Posterior vena cava (tissue), 2 donors: ENCODE measurements at places on chromosomes 5 and 9.
A peak's percentile ranks its signal among the peaks of the same experiment; 100 is the strongest.

- DNase-seq = no peak
Measured at GRCh38 chr9:97591535-97591934, 41.6 kb downstream of the TSTD2 start.

- no peak for DNase-seq
Measured at GRCh38 chr5:50855001-50855400, 188.6 kb downstream of the PARP8 start.

GRCh38 chr9:128007566-128008138, 26.9 kb upstream of the EEIG1 start:
- peak; percentile 83 for DNase-seq

DNA sequence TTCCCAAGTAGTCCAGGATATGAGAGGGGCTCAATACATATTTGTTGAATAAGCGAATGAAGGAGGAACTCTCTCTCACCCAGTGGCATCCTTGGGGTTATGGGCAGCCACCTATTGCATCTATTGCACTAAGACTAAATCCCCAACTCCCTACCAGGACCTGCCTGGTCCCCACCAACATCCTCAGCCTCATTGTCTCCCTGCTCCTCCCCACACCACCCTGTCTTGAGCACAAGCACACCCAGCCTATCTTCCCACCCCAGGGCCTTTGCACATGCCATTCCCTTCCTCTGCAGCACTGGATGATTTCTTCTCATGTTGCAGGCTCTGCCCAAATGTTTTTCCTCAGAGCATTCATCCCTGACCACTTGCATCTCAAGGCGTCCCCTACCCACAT, 133.8 kb downstream of the BARX1 start:
- no peak for DNase-seq

DNA sequence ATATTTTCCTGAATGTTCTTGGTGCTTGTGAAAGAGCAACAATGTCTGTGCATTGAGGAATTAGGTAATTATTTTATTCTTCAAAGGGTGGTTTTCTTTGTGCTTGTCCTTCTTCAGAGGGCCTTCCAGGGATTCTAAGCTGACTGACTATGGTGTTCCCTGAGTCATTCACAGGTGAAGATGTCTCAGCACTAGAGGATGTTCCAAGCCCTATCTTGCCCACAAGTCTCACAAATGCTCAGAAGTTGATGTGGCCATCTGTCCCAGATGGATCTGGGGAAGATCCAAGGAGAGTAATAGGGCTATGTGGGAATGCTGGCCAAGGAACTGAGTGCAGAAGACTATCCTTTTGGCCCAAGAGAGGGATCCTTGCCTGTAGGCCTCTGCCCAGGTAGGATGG, 120.9 kb downstream of the ADAMTSL1 start:
- DNase-seq = no peak

GRCh38 chr5:84260140-84260539, 124.5 kb downstream of the EDIL3 start:
- no peak for DNase-seq

DNA sequence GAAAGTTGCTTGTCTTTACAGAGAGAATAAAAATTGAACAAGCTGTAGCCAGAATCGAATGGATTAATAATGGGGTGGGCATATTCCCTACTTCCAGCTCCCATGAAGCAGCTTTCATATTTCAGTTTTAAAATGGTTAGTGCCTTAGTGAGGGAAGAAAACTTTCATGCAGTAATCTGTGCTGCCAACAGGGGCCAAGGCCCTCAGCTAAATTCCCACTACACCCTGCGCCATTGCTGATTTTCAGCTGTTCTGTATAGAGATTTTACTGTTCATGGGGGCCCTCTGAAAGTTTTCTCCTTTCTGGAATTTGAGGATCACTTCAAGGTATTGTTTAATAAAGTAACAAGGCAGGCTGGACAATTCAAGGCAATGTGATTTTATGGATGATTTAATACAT, 58.2 kb downstream of the CAST start:
- no peak for DNase-seq

GRCh38 chr5:150143350-150144245, 12.0 kb downstream of the PDGFRB start:
- peak; percentile 95 for DNase-seq

GRCh38 chr9:87276851-87277261, 220.8 kb upstream of the DAPK1 start:
- no peak for DNase-seq

GRCh38 chr5:78903353-78903752, 81.8 kb downstream of the ARSB start:
- no peak for DNase-seq

DNA sequence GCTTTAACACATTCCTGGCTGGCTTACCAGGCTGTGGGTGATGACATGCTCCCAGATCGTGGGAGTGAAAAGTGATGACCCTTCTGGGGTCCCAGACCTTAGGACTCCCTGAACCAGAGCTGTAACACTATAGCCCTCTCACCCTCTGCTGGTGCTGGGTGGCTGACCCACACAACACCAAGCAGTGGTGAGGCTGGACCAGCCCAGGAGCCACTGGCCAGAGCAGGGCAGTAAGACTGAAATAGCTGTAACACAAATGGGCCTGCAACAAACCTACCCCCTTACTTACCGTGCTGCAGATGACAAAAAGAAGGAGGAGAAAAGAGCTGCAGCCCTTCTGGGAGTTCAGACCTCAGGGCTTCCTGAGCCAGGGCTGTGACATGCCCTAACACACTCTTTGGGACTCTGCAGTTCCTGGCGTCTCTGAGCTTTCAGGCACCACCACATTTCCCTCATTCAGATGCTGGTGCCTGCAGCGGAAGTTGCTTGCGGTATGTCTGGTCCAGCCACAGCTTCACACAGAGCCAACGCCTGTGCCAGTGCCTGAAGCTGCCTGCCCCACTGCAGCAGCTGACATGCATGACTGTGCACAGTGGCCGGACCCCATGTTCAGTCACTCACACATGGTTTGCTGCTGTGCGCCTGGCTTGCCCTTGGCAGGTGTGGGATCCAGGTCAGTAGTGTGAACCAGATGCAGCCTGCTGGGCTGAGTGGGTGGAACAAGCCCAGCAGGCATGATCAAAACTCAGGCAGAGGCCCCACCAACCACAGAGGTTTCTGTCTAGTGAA, 1247.4 kb downstream of the EFNA5 start:
- peak; percentile 79 for DNase-seq

DNA sequence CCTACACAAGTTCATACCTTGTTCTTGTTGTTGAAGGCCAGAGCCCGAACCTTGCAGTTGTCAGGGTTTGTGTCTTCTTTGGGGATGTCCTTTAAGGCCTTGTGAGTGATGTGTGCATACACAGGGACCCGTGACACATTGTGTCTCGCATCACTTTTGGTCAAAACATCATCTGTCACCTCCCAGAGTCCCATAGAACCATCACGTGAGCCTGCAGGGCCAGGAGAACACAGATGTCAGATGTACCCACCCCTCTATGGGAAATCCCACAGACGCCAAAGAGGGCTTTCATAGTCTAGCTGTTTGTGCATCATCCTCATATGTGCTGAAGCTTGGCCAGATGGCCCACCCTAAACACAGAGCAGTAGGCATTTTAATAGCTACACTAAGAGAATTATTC, 28.2 kb downstream of the DCAF12 start:
- DNase-seq = no peak

DNA sequence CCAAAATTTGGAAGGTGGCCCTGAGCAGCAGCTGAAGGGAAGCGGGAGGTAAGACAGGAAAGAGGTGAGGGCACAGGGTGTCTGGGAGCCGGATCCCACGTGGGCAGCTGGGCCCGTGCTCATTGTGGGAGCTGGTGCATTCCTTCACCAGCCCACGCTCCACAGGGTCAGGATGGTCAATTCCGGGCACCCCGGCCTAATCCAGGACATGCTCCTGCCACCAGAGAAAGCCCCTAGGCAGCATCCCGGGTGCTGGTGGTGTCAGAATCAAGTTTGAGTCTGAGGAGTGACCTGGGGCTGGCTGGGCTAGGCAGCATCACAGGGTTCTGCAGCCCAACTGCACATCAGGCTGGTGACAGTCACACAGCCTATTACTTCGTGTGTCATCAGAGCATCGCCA, 7.1 kb upstream of the PDCD6 start:
- no peak for DNase-seq

GRCh38 chr9:33415501-33416038, 13.2 kb upstream of the AQP7 start:
- peak; percentile 89 for DNase-seq

DNA sequence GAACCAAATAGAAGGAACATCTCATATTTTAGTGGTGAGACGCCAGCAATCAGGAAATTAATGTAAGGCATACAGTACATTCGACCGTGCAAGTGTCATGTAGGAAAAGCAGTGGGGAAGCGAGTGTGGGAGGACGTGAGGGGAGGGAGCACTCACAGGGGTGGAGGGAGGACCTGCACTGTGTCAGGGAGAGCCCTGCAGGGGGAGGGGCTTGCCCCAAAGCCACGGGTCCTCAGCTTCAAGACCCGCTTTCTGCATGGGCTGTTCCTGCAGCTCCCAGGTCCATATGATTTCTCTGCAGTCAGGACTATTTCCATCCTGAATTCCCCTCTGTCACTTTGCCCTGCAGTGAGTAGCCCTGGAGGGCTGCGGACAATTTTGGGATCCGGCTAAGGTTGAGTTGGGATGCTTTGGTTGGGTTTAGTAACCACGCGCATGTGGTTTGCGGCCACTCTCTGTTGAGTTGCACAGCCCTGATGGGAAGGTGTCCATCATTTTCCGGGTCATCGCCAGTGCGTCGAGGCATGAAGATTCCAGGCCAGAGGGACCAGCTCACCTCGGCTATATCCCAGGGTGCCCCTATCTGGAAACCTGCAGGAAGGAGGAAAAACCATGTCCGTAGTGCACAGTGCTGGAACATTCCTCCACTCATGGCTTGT, 61.9 kb downstream of the IRX1 start:
- peak; percentile 52 for DNase-seq

GRCh38 chr9:110029429-110029955, 178.5 kb downstream of the C9orf152 start:
- no peak for DNase-seq

DNA sequence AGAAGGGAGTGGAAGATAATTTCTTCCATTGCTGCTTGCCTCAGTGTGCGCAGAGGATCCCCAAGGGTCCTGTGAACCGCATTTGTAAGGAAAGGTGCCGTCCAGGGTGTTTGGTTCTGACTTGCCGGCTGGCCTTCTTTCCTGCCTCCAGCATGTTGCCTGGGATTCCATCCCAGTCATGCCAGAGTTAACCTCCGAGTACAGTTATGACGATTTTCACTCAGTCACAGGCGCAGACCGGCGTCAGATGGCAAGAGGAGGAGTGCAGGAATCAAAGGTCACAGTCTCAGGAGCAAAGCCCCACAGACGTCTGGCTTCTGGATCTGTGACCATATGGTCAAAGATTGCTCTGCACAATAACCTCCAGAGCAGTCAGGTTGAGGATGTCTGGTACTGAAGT, 5.9 kb upstream of the GADD45G start:
- peak; percentile 40 for DNase-seq

DNA sequence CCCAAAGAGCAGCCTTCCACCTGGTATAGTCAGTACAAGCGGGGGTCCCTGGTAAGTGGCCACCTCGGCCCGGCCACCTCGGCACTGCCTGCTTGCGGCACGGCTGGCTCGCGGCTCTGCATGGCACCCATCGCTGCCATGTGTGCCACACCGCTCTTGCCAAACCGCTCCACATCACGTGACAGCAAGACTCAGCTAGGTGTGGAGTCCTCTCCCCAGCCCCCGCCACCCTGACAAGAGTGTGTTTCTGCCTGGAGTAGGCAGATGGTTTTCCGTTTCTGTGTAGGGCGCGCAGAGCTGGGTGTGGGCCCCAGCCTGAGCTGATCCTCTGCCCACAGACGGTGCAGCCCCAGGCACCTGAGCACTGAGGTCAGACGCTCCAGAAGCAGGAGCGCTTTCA, 50.5 kb upstream of the FCN2 start:
- no peak for DNase-seq

GRCh38 chr5:54518818-54519508, 1.4 kb downstream of the SNX18 start:
- peak; percentile 84 for DNase-seq

GRCh38 chr9:111148052-111149017, 110.1 kb upstream of the LPAR1 start:
- DNase-seq = no peak

DNA sequence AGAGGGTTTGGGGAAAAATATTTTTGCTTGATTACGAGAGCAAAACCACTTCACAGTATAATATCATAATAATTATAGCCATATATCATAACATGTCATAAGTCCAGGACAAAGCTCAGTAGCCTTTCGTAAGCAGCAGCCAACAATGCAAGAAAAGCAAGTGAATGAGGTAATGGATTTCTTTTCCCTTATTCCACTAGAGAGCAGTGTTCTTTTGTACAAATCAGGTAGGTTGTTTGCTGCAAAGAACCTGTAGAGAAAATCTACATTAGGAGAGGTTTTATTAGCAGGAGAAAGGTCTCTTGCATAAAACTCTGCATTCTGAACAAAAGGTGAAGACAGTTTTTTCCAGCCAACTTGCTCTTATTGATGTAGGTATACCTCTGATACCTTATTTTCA, 1033.4 kb downstream of the TLE4 start:
- DNase-seq = no peak

DNA sequence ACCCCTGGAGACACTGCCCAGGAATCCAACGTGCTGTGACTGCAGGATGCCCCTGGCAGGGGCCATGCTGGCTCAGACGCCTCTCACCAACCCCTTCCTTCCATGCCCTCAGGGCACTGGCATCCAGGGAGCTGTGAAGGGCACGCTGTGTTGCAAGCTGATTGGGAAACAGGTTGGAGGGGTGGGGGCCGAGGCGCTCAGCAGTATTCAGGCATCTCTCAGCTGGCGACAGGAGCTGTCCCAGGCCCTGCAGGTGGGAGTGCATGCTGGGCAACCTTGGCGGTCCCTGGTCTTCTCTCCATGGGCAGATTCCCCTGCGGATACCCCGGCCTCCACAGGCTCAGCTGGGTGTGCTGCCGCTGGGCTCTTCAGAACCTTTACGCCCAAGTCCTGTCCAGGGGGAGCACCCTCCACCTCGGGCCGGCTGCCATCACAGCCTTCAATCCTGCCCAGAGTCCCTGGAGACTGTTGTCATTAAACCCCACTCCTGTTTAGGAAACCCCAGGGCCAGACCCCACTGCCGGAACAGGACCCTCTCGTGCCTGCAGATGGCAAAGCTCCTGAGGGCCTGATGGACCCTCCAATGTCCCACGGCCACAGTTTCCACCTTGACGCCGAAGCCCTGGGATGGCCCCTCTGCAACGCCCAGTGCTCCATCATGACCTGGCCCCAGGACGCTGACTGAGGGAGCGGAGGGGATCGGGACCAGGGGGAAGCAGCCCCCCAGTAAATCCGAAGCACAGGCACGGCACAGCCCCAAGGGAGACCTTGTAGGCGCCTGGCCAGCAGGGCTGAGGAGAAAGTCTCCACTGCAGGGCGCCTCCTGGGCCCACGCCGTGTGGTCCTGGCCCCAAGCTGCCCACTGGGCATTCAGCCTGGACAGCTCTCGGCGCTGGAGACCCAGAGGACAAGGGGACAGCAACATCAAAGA, 9.3 kb downstream of the TPPP start:
- DNase-seq = peak; percentile 82
